ENCODE measurements at places on chromosomes 4 and X. TPM values are rescaled to one million over a fixed set of nuclear protein-coding genes. Genes with fewer than 3 reads are reported as not detected.

The PSAPL1 gene
- not detected for total RNA-seq

The EFHC2 gene
- total RNA-seq = 0.28 TPM

The SOWAHD gene
- total RNA-seq = 0.28 TPM

The USP38 gene
- 17.0 TPM for total RNA-seq

The ANKRD37 gene
- total RNA-seq = 8.2 TPM

The CSAG2 gene
- total RNA-seq = not detected

The F8A3 gene
- total RNA-seq = 0.18 TPM

The ARAP2 gene
- 1.8 TPM for total RNA-seq

The FAM9B gene
- not detected for total RNA-seq

The SUPT20HL1 gene
- total RNA-seq = not detected

The ERCC6L gene
- 5.4 TPM for total RNA-seq

The EXOC1L gene
- total RNA-seq = not detected

The CPZ gene
- total RNA-seq = 0.56 TPM

The NAP1L2 gene
- not detected for total RNA-seq

The PPEF2 gene
- not detected for total RNA-seq

The PDGFRA gene
- total RNA-seq = 157 TPM
